ENCODE measurements at places on chromosomes 2 and 18.

DNA sequence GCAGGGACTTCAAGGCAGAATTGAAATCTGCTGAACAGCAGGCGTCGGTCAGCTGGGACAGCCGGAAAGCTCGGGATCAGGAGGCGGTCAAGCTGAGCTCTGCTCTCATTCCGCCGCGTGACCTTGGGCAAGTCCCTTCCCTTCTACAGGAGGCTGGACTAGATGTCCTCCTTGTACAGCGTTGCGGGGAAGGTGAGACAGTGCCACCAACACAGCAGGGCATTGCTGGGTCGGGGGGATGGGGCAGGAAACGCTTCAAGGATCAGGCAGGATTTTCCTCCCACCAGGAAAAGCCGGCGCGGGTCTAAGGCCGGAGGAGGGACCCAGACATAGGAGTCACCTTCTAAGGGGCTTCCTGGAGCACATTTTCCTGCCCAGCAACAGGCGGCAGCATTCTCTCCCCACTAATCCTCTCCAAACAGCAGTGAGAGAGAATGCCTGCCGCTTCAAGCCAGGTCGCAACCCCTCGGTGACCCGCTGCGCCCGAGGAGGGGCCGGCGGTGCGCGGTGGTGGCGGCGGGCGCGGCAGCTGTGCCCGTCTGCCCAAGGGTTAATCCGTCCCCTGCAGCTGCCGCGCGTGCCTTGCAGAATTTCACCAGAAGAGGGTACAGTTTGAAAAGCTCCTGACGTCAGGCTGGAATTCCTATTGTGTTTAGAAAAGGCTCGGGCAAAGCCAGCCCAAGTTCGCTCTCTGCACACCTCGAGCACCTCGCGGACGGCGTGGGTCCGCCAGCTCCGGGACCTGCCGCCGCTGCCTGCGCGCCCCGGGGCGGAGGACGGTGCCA lies at the start of gene KCNF1:
KCNF1 (plus strand) TSS at position 644 of the 785 bp plus-strand sequence. CDS start 493 bp downstream, outside the sequence.
- DNase-seq: peak; percentile 21

DNA sequence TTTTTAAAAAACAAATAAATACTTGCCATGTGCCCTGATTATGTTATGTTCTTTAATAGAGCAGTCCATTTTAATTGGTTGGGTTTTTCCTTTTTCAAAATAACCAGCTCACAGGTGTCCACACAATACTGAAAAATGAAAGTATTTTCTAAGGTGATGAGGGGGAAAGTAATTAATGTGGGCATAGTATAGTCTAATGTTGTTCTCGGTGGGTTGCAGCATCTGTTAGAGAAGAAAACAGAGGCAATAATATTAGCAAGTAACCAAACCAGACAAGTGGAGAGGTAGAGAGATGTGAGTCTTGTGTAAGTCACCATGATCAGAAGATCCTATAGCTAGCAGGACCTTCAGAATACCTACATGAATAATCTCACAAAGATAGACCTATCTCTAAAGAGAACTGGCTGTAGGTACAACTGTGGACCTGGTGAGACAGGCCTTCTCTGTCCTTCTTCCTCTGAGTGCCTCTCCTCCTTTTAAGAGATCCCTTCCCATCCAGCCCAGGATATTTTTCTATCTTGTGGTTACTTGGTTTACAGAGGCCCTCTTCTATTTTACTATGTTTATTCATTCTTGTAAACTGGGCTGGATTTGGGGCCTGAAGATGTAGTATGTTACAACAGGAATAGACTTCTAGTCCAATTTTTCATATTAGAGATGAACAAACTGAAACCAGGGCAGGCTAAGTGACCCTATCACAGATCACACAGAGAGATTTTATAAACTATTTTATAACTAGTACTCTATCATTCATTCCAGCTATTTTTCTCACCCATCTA lies 67.1 kb upstream of the MSTN start:
- no peak for DNase-seq

DNA sequence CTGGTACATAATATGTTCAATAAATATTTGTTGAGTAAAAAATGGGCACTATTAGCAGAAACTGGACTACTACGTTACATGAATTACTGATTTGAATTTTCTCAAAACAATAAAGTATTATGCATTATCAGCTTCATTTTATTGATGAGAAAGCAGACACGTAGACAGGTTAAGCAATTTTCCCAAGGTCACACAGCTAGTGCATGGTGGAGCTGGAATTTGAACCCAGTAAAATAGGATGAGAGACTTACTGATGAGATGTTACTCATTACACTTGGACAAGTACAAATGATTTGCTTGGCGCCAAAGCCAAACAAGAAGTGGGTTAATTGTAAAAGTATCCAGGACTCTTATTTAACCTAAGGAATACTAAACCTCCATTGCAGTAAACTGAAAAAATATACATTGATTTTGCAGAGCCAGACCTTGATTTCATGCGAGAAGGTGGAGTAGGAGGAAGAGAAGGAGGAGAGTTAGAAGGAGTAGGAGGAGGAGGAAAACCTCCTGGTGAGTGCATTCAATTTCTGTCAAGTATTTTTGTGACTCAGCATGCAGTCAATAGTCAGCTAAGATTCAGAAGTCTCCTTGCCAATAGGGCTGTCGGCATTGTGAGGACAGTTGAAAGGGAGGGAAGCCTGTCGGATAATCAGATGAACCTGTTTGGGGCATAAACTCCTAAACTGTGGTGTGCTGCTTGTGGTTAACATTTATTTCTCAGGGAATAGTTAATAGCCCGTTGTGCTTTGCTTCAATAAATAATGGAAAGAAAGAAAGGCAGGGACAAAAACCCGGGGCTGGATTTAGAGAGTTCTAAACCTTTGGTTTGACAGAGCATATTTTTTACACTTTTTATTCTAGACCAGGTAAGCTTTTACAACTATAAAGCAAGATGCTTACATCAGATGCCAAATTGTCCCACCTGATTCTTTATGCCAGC lies 77.0 kb upstream of the TACR1 start:
- DNase-seq: no peak

- DNase-seq: no peak
Observed at GRCh38 chr18:69817335-69817940, 130.2 kb downstream of the CD226 start.

GRCh38 chr2:151630372-151630771 lies 103.9 kb downstream of the NEB start:
- DNase-seq: no peak

GRCh38 chr2:106085181-106085940 lies 108.7 kb downstream of the UXS1 start:
- DNase-seq: peak; percentile 57

- no peak for DNase-seq
Observed at GRCh38 chr2:54773838-54774237, 50.4 kb downstream of the EML6 start.

- no peak for DNase-seq
Observed at GRCh38 chr2:43776324-43776723, 2.5 kb downstream of the DYNC2LI1 start.

DNA sequence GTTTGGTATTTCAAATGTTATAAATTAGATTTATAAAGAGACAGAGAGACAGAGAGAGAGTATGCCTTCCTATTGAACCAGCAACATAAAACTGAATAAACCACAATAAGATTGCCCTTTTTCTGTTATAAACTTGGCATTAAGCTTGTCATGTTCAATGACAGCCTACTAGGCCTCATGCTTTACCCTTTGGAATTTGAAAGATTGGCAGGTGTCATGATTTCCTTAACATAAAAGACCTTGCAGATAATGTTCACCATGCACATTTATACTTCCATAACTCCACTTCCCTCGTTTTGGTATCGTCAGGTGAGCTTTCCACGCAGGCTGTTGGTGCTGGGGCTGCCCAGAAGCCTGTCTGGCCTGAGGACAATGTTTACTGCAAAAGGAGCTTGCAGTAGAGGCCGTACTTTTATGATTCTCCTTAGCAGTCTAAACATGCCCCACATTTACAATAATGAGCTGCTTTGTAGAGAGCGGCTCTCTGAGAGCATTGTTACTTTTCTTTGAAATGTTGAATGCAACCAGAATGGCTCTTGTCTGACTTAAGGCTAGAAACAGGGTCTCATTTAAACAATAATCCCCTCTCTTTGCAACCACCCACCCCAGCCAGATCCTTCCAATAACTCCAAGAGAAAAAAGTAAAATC lies 379.1 kb upstream of the ATP5MC3 start:
- DNase-seq: no peak

DNA sequence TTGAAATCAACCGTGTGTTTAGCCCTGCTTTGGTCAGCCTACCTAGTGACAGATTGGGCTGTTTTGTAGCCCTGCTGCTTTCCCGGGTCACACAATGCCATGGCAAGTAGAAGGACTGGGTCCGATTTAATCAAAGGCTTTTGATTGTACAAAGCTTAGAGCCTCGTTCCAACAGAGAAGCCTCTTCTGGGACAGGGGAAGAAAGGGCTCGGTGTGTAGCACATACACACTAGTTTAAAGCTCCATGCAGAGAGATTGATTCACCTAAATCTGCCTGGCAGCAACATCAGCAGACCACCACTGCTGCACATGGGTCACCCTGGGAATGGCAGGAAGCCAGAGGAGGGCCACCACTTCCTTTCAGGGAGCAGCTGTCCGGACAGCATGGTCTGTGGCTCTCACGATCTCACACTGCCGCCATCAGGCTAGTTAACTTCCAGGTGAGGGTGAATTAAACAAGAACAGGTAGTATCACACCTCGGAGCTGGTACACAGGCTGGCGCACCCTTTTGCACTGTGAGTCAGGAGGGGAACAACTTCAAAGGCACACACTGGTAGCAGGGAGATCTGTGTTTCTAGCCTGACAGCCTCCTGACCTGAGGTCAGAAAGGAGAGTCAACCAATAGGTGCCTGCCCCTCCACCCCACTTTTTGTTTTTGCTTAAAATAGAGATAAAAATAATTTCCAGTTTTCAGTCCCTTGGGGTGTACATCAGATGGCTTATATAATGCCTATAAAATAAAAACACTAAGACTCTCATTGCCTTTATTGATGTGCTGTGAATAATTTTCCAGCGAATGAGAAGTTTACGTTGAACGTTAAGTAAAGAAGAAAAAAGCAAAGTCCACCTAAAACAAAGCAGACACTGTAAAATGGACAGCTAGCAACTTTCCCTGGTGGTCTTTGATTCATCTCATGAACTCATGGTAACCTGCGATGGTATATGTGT lies 108.5 kb downstream of the CDCA7 start:
- no peak for DNase-seq

- DNase-seq: peak; percentile 34
Observed at GRCh38 chr18:4510711-4511110, 55.6 kb upstream of the DLGAP1 start.

- DNase-seq: no peak
Observed at GRCh38 chr2:189151906-189152305, 27.7 kb downstream of the COL5A2 start.

DNA sequence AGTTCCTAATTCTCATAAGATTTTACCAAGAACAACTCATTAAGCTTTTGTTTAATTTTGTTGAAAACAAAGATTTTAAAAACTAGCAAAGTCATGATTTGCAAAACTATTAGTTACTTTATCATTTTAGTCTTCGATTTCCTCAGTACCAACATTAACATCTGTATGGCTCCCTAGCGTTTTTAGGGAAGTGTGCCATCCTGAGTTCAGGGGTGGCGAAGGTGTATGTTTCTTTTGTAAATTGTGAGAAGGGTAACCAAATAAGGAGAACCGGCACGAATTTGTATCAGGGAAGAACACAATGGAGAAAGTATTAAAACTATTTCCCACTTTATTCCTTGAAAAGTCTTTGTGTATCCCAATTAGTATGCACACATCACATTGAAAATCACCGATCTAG lies 419.9 kb downstream of the DSC3 start:
- no peak for DNase-seq

GRCh38 chr2:39377226-39377939 lies 59.7 kb downstream of the MAP4K3 start:
- peak; percentile 56 for DNase-seq

GRCh38 chr2:57674025-57674424 lies 372.6 kb upstream of the VRK2 start:
- DNase-seq: no peak

GRCh38 chr2:56757884-56758545 lies 574.2 kb downstream of the CCDC85A start:
- DNase-seq: no peak

GRCh38 chr2:159832858-159833257 lies 34.9 kb upstream of the CD302 start:
- no peak for DNase-seq

GRCh38 chr2:21332993-21333625 lies 209.3 kb downstream of the TDRD15 start:
- no peak for DNase-seq

DNA sequence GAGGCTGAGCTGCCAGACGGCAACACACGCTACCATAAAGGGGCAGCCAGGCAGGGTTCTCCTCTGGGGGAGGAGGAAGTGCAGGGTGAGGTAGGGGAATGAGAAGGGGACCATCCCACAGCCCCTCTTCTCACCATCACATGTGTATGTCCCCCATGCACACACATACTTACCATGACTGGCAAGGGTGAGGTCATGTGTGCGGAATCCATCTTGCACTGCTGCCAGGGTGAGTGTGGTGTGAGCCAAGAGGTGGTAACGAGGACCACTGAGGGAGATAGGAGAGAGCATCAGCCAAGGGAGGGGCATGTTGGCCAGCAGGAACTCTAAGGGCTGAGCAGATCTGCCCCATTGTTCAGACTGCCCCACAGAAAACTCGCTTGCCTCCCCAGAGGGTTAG lies 7.1 kb downstream of the WDR54 start:
- no peak for DNase-seq

GRCh38 chr2:38704664-38705063 lies 38.8 kb downstream of the GALM start:
- DNase-seq: no peak

GRCh38 chr18:8802017-8802672 lies 96.8 kb downstream of the MTCL1 start:
- no peak for DNase-seq

GRCh38 chr18:303011-303410 lies 35.2 kb upstream of the THOC1 start:
- DNase-seq: no peak

- no peak for DNase-seq
Observed at GRCh38 chr18:49752095-49752457, 61.3 kb downstream of the ACAA2 start.

GRCh38 chr2:95669441-95669991 lies 77.7 kb downstream of the TRIM43 start:
- peak; percentile 39 for DNase-seq

DNA sequence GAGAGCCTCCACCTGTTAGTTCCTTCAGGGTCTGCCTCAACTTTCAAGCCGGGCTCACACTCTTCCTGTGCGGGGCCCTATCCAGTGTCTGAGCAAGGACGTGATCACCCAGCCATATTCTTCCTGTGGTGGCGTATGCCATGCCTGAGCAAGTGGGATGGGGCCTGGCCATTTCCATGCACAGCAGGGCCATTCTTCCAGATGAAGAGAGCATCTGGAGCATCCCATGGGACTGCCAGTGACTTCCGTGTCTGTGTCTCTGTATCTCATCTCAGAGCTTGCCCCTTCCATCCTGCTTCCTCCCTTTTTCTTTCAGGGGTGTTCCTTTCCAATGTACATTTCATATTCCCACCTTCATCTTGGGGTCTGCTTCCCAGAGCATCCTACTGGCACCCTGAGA lies 20.2 kb downstream of the SCG2 start:
- DNase-seq: no peak

- DNase-seq: no peak
Observed at GRCh38 chr2:233363744-233364235, 9.5 kb downstream of the DGKD start.
